Ovary (tissue), 10 donors: ENCODE measurements at places on chromosomes 7 and 10. TPM values are rescaled to one million over a fixed set of nuclear protein-coding genes. Genes with fewer than 3 reads are reported as not detected.

DNA sequence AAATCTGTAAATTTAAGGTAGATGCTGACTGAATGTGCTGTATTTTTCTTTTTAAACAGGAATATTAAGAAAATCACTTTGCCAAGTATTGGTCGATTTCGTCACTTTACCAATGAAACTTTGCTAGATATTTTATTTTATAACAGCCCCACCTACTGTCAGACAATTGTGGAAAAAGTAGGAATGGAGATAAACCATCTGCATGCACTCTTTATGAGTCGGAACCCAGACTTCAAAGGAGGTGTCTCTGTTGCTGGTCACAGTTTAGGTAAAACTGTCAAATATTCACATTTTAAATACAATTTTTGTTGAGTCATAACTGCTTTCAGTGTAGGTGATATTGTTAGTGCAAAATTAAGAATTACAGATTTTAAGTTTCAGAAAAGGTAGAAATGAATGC is 25.2 kb downstream of the SEC23IP start:
- no peak for DNase-seq

Gene CPA4
- total RNA-seq, result 0.28 TPM

- DNase-seq, result no peak
These were observed 51.6 kb upstream of the CREB5 start for GRCh38 chr7:28360739-28361138.

- DNase-seq, result no peak
These were observed 431.6 kb upstream of the NFE2L3 start for GRCh38 chr7:25720427-25720826.

DNA sequence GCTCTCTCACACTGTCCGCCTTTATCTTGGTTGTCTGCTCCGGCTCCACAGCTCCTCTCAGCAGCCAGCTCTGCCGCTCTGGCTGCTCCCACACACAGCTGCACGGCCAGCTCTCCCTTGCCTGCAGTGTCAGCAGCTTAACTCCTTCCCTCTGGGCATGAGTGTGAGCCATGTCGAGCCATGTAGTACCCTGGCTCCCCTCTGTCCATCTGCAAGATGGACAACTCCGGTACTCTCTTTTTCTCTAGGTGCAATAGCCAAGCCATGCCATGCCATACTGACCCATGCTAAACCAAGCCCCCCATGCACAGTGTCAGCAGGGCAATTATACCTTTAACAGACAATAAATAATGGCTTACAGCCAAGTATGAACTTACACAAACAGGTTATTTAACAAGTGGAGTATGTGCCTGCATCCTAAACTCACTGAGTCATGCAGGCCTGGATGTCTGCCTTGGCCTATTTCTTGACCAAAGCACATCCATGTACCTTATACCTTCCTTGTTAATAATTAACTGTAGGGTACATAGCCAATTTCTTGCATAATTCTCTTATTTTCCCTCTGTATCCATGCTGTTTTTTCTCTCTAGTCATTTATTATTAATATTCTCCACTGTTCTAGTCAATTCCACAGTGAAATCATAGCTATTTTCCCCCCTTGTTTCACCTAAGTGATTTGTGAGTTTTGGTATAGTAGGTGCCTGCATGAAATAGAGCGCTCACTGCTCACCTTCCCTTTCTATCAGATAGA is 170.9 kb downstream of the CDK14 start:
- DNase-seq, result peak; percentile 72

Gene HOGA1
- total RNA-seq, result 0.17 TPM

- no peak for DNase-seq
These were observed 287.5 kb upstream of the NPVF start for GRCh38 chr7:25515633-25516275.

Gene FRMPD2
- not detected for total RNA-seq

Gene CFAP70
- total RNA-seq, result 3.5 TPM

DNA sequence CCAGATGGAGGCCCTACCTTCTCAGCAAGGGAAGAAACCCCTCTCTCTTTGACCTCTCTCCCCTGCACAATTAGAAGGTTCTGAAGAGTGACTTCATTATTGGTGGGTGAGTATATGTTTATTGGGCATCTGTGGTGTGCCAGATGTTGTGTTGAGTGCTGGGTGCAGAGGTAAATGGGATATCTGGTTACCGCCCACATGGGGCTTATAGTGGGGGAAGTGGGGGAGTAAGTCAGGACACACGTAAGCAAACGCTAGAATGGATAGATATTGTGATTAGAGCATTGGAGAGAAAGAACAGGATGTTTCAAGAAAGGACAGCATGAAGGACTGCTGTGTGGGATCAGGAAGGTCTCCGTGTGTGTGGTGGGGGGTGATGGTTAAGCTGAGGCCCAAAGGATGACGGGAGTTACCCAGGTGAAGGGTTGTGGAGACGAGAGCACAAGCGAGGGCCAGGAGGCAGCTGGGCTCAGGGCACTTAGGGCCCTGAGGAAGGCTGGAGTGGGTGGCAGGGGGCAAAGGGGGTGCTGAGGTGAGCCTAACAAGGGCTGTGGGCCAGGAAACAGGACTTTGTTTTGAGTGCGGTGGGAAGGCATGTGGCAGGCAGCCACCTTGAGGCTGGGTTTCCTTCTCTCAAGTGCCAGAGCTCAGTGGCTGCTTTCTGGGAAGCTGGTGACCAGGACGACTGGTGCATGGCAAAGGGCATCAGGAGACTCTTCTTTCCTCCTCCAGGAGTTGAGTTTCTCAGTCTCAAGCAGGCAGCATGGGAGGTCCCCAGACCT is 299.9 kb downstream of the RPS24 start:
- no peak for DNase-seq

Gene HOXA2
- total RNA-seq, result not detected

DNA sequence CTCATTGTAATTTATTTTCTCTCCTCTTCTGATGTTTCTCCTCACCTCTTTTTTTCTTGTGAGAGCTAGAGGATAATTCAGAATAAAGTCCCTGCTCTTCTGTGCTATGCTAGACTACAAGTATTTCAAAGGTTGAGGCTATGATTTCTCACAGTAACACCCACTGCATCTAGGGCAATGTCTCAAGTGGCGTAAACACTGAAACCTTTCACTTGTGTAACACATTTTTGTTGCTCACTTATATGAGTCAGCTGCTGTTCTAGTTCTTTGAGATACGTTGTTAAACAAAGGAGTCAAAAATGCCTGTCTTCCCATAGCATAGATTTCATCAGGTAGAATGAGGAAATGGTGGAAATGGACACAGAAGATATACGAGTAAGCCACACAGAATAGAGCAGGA is 305.1 kb upstream of the PITRM1 start:
- no peak for DNase-seq
